ENCODE measurements at places on chromosomes 6 and 20. TPM values are rescaled to one million over a fixed set of nuclear protein-coding genes. Genes with fewer than 3 reads are reported as not detected.
A peak's percentile ranks its signal among the peaks of the same experiment; 100 is the strongest.

- H3K27me3 ChIP-seq: no peaks in the 10 kb centered on the region
- peak overlapping the region; percentile 65 for H3K27ac ChIP-seq
- no peak overlapping the region for H3K4me3 ChIP-seq
- peak; percentile 88 for DNase-seq
- no peaks in the 10 kb centered on the region for H3K36me3 ChIP-seq
Measured at GRCh38 chr6:168032005-168032760, 34.7 kb downstream of the KIF25 start.

DNA sequence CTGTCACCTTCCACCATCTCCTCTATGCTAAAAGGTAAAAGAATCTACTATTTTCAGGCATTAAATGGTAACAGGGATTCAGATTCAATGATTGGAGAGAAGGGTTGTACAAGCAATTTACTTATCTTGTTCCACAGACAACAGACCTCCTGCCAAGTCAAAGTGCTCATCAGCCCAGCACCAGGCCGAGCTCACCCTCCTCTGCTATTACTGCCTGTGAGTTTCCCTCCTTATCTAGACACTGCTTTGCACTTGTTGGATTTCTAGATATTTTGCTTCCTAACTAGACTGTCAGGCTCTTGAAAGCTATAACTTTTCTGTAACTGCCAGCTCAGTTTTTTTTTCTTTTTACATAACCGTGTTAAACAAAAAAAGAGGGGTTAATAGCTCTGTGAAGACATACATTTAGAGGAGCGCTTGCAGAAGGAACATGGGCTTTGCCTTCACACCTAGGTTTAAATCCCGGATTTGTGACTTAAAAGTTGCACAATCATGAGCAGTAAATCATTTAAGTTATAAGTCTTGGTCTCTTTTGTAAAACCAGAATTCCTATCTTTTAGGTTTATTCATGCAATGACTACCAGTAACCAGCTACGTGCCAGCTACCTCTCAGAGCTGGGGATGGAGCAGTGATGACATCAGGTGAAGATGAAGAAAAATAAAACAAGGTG lies 1.1 kb upstream of the FAM162B start:
- no peaks in the 10 kb centered on the region for H3K36me3 ChIP-seq
- peaks cover 7% of the 10 kb centered on the region for H3K4me1 ChIP-seq
- no peak for DNase-seq

DNA sequence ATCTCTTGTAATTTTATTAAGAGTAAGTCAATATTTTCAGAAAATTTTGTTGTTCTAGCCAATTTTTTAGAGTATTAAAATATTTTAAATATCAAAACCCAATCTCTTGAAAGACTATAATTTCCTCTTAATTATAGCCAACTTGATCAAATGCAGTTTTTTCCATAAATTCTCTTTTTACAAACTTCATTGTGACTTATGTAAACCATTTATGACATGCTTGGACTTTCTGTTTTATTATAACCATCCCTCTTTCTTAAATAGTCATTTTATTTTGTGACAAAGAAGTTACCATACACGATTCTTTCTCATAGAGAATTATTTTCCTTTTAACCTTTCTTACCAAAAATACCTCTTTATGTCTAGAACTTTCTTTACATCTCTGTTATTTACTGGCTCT lies 1075.5 kb downstream of the KHDRBS2 start:
- no peaks in the 10 kb centered on the region for H3K36me3 ChIP-seq
- no peak for DNase-seq
- no peaks in the 10 kb centered on the region for H3K4me1 ChIP-seq
- H3K4me3 ChIP-seq: no peak overlapping the region
- no peak overlapping the region for H3K27ac ChIP-seq

DNA sequence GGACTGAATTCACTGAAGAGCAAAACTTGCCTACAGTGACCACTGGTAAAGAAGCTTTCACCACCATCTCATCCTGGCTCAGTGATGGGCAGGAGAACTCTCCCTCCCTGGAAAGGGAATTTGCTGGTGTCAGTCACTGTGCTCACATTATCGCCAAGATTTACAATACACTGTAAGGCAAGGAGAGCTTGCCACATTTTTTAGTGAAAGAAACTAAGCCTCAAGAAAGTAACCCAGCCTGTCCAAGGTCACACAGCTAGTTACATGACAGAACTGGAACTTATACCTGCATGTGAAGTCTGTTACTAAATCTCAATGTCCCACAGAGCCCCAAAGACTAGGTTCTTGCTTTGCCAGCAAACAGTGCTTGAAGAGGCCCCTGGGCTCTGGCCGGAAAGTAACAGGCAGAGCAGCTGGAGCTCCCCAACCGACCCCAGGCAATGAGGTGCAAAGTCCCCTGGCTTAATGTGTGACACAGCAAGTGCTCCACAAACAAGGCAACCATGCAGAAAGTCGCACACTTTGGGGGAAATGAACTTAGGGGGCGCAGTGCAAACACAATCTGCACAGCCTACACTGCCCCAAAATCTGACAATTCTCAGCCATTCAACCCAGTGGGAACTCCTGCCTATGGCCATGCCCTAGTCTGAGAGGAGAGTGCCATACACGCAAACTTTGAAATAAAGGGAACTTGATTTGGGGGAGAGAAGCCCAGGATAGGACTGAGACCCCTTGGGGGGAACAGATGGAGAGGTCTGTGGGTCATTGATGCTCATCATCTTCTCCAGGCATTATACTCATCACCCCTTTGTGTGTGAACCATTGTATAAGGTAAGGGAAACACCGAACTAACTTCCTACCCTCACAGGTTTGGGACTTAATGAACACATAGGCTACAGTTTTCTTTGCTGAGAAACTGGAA lies 1.9 kb downstream of the BCL2L1 start:
- no peaks in the 10 kb centered on the region for H3K27me3 ChIP-seq
- peaks cover 9% of the 10 kb centered on the region for H3K36me3 ChIP-seq
- peak overlapping the region; percentile 72 for H3K4me3 ChIP-seq
- DNase-seq: no peak
- H3K4me1 ChIP-seq: peaks cover 56% of the 10 kb centered on the region

DNA sequence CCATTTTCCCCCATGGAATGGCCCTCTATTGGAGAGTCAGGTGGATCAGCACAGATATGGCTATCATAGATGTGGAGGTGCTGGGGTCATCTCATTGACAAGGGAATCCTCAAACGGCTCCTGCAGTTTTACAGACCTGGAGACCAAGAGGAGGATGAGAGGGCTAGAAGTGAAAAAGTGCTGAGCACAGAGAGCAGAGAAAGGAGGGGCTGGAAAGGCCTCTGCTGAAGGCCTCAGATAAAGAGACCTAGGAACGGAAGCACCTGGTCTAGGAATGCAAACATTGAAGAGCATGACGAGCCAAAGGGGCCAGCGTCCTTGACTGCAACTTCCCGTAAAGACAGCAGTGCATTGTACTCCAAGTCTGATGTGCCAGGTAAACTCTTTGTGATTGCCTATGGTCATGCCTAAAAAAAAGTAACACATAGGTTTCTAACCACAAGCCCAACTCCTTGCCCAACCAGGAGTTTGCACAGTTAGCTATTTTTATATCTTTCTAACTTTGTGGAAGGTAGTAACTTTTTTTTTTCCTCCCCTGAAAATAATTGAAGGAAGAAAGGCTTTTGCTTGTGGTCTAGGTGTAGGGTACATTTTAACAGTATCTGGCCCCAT lies 15.2 kb downstream of the RSPH4A start:
- H3K27ac ChIP-seq: no peak overlapping the region
- no peaks in the 10 kb centered on the region for H3K4me1 ChIP-seq

DNA sequence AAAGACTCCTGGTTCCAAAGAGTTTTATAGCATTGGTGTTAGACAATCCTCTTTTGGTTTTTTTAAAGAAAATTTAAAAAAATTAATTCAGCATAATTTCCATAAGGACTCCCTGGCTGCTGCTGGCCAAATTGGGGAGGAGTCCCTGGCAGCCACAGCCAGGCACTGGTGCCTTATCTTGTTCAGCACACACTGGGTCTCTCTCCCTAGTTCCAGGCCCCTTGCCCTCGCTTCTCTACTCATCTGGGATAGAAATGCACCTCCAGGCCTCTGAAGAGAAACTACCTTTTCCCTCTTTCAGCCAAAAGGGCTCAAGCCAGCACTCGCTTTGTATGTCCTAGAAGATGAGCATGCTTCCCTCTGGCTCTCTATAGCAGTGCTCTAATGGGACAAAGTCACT lies 13.4 kb upstream of the MAPK13 start:
- H3K4me3 ChIP-seq: no peak overlapping the region
- no peak for DNase-seq
- H3K27ac ChIP-seq: no peak overlapping the region
- peaks cover 3% of the 10 kb centered on the region for H3K4me1 ChIP-seq
- H3K27me3 ChIP-seq: no peaks in the 10 kb centered on the region

DNA sequence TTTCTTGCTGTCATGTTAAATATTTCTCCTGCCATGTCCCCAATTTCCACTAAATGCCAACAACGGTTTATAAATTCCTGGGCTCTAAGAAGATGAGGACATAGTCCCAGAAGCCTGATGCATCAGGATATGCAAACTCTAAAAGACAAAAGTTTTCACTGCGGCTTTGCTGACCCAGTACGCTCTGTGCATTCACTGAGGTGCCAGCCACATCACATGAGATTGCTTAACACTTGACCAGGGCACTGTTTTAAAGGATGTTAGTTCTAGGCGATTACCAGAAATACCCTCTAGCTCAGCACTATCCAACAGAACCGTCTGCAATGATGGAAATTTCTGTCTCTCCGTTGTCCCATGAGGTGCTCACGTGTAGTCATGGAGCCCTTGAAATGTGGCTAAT lies 19.9 kb upstream of the ADTRP start:
- H3K27ac ChIP-seq: no peak overlapping the region
- no peak for DNase-seq
- no peaks in the 10 kb centered on the region for H3K36me3 ChIP-seq
- no peak overlapping the region for H3K4me3 ChIP-seq

- no peaks in the 10 kb centered on the region for H3K27me3 ChIP-seq
- no peak overlapping the region for H3K4me3 ChIP-seq
- no peak overlapping the region for H3K27ac ChIP-seq
Measured at GRCh38 chr6:119196715-119197114, 118.3 kb upstream of the FAM184A start.

GRCh38 chr6:165820934-165821333 lies 157.9 kb upstream of the PDE10A start:
- peaks cover 22% of the 10 kb centered on the region for H3K27me3 ChIP-seq
- H3K36me3 ChIP-seq: no peaks in the 10 kb centered on the region
- no peak overlapping the region for H3K27ac ChIP-seq
- no peaks in the 10 kb centered on the region for H3K4me1 ChIP-seq

GRCh38 chr20:44089987-44090674 lies 96.9 kb downstream of the JPH2 start:
- H3K4me1 ChIP-seq: peaks cover 5% of the 10 kb centered on the region
- H3K27me3 ChIP-seq: no peaks in the 10 kb centered on the region
- H3K4me3 ChIP-seq: no peak overlapping the region
- no peaks in the 10 kb centered on the region for H3K36me3 ChIP-seq

DNA sequence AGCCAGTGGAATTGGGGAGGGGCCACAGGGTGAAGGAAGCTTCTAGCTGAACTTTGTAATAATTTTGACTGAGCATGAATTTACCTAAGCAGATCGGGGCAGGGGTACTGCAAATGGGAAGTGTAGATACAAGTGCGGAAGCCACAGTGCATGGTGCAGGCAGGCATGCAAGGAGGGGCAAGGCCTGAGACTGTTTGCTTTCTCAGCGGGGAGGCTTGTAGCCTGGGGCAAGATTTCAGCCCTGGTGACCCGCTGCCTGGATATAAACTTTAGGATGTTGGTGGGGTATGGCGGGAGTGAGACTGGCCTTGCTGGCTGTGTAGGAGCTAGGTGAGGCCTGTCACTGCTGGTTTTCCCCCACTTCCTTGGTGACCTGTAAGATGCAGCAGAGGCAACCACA lies 266.4 kb upstream of the PREP start:
- H3K27ac ChIP-seq: no peak overlapping the region
- no peaks in the 10 kb centered on the region for H3K27me3 ChIP-seq
- no peak for DNase-seq
- no peak overlapping the region for H3K4me3 ChIP-seq
- no peaks in the 10 kb centered on the region for H3K4me1 ChIP-seq

GRCh38 chr20:3751675-3752385 lies 15.7 kb downstream of the ADISSP start:
- peaks cover 5% of the 10 kb centered on the region for H3K4me1 ChIP-seq
- peaks cover 13% of the 10 kb centered on the region for H3K27me3 ChIP-seq
- no peaks in the 10 kb centered on the region for H3K36me3 ChIP-seq
- H3K27ac ChIP-seq: no peak overlapping the region
- DNase-seq: peak; percentile 18

CNR1 gene
- 0.84 TPM for total RNA-seq

FNDC1 gene
- 8.6 TPM for total RNA-seq

LINC00237 gene
- not detected for total RNA-seq

PBOV1 gene
- not detected for total RNA-seq

RUNX2 gene
- 26.1 TPM for total RNA-seq

GSTA3 gene
- not detected for total RNA-seq

C20orf204 gene
- 0.99 TPM for total RNA-seq
